ENCODE measurements at places on chromosomes 5 and 9.

- DNase-seq = no peak
Observed at GRCh38 chr9:108142142-108142503, 652.6 kb upstream of the KLF4 start.

GRCh38 chr5:164332349-164333196, 827.2 kb downstream of the MAT2B start:
- DNase-seq = no peak

DNA sequence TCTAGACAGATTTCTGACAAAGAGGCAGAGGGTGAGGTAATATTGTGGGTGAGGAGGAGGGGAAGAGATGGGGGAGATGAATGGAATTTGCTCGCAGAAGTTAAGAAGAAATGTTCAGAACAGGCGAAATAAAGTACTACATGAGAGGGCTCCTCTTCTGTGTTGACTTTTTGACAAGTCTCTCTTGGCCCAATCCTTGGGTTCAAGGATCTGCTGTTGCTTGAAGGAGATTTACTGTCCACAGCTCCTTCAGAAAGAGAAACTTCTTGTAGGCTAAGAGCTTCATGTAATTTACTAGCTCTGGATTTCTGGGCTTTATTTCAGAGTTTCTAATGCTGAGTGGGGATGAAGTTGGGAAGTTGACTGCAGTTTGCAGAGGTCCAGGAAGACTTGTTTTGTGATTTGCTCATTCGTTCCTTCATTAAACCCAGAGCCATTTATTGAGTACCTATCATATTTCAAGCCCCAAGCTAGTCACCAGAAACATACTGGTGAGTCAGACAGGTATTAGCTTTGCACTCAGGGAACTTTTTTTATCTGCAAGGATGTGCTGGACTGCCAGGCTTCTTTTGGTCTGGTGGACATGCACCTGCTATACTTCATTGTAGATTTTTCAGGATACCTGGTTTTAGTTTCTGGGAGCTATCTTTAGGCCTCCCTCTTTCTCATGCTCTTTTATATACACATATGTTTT, 402.9 kb upstream of the CLINT1 start:
- DNase-seq = no peak

DNA sequence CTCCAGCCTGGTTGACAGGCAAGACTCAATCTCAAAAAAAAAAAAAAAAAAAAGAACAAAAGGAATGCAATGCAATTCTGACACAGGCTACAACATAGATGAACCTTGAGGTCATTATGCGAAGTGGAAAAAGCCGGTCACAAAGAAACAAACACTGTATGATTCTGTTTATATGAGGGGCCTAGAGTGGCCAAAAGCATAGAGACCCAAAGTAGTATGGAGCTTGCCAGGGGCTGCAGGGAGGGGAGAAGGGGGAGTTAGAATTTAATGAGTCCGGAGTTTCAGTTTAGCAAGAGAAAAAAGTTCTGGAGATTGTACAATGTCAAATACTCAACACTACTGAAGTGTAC, 33.2 kb upstream of the ASS1 start:
- no peak for DNase-seq

GRCh38 chr9:121915304-121915625, 177.8 kb downstream of the TTLL11 start:
- no peak for DNase-seq

GRCh38 chr5:67347821-67348220, 151.2 kb upstream of the CD180 start:
- no peak for DNase-seq

DNA sequence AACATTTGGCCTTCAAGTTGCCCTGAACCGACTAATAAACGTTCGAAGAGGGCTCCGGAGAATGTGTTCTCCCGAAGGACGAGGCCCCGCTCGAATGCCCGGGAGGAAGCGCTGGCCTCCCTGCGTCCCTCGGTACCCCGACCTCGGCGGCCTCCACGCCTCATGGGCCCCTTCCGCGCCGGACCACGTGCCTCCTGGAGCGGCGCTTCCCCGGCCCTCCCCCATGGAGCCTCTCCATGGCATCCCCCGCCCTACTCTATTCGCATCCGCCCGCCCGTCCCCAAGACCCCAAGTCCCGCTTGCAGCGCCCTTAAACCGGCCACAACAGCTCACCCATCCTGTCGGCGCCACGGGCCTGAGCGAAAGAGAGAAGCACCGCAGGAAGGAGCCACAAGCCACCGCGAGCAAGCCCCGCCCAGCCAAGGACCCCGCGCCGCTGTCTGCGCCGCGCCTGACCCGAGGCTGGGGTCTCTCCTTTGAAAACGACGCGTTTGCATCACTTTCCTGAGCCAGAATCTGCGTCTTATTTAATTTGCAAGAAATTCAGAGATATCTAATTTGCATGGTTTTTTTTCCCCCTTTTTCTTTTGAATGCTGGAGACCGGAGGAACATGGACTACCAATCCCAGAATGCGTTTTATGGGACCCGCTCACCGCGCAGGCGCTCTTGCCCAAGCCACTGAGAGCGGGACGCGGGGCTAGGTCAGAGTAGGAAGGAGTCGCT, at the start of gene RPS23:
RPS23 (minus strand) TSS at position 368 of the 724 bp plus-strand sequence; CDS start at position 337, 31 bp downstream.
- peak; percentile 88 for DNase-seq

GRCh38 chr9:82247318-82247717, 258.7 kb downstream of the SPATA31D1 start:
- no peak for DNase-seq

DNA sequence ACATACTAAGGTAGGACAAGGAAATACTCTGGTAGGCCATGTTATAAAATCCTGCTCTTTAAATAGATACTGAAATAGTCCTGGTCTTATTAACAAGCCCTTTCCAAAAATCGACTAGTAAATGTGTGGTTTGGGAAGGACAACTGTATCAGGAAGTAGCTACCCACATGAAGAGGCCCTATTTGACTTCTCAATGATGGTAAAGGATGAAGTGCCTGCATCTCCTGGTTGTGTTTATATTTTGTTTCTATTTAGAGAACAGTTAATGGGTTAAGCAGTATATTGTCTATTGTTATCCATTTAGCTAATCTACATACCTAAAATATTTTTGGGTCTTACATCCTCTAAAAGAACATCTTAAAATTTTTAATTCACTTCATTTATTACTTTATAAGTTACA, 12.5 kb downstream of the GDF9 start:
- no peak for DNase-seq

DNA sequence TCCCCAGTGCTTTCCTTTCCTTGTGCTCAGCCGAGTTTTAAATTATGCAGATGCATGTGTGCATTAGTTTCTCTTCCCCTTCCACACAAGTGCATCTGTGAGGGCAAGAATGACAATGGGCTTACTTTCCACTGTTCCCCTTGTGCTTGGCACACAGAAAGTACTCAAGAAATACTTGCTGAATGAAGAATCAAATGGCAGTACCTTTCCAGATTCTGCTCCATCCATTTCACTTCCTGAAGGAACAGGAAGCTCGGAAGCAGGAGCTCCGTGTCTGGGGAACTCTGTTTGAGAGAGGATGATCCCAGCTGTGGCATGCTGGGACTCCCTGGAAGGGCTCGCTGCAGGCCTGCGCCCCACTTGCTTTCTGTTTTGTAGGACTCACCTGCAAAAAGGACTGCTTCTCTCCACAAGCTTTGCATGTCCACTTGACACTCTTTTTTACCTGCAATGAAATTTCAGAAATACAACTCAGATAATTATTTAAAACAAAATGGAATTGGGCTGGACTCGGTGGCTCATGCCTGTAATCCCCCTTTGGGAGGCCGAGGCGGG, 5.5 kb downstream of the MRNIP start:
- DNase-seq = no peak

- DNase-seq = no peak
Observed at GRCh38 chr9:118094387-118094786, 390.2 kb downstream of the TLR4 start.

GRCh38 chr5:180792965-180793287, 9.7 kb downstream of the MGAT1 start:
- no peak for DNase-seq

DNA sequence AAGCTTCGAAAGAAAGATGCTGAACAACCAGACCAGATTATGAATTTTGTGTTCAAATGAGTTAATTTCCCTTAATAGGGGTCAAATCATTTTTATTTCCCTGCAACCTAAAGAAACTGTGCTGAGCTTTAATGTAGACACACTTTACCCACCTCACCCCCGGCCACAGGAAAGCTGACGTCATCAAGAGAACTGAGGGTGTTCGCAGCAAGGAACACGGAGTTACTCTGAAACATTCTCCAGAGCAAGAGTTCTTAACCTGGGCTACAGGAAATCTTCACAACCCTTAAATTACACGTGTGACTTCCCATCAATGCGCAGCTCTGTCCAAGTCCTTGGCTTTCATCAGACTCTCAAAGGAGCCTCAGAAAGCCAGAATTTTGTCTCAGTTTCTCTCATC, 116.3 kb downstream of the COL23A1 start:
- DNase-seq = no peak

DNA sequence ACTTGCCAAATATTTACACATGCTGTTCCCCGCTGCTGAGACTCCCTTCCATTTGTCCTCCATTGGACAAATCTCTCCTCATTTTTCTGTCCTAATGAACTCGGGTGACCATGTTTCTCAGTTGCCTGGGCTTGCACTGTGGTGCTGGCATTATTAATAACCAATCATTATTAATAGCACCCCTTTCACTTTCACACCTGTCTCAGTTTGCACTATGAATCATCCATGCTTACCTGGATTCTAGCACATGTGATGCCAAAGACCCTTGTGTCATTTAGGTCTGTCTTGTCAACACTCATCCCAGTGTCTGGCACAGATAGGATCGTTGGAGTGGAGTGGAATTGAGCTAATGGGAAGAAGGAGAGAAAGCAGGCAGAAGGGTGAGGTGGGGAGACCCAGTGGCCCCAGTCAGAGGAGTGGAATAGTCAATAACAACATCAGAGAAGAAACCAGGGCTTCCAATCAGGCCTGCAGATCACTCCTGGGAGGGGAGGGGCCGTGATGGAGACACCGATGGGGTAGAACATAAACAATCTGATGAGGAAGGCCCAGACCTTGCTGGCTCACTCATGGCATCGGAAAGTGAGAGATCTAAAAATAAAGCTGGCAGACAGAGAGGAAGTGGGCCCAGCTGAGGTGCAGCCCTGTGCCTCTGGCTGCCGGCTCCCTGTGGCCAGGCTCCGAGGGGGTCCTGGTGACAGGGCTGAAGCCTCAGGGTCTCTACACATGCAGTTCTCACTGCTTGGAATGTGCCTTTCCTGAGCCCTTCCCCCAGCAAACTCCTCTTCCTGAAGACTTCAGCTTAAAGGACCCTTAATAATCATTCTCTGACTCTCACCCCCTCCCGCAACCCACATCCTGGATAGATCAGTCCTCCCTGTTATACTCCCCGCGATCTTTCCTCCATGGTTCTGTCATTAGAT, 33.5 kb upstream of the CRB2 start:
- no peak for DNase-seq

- DNase-seq = no peak
Observed at GRCh38 chr9:4921449-4921848, 63.6 kb upstream of the JAK2 start.

DNA sequence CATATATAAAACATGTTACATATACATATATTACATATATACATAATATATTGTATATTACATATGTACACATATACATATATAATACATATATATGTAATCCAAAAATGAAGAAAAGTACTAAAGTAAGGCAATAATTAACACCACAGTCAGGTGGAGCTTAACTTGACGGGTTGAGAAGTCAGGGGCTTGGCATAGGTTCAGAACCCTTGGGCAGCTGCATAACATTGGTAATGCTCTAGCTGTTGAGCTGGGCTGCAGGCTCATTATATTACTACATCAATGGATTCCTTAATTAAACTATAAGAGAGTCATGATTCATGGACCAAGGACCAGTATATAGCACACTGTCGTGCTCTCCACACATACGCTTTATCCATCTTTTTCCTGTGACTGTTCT, 435.2 kb upstream of the ADAMTS16 start:
- no peak for DNase-seq

All from HEK293T (cell line).